ENCODE measurements at places on chromosomes 12 and 14.

GRCh38 chr12:121523741-121524140, 57.1 kb downstream of the KDM2B start:
- DNase-seq: no peak

DNA sequence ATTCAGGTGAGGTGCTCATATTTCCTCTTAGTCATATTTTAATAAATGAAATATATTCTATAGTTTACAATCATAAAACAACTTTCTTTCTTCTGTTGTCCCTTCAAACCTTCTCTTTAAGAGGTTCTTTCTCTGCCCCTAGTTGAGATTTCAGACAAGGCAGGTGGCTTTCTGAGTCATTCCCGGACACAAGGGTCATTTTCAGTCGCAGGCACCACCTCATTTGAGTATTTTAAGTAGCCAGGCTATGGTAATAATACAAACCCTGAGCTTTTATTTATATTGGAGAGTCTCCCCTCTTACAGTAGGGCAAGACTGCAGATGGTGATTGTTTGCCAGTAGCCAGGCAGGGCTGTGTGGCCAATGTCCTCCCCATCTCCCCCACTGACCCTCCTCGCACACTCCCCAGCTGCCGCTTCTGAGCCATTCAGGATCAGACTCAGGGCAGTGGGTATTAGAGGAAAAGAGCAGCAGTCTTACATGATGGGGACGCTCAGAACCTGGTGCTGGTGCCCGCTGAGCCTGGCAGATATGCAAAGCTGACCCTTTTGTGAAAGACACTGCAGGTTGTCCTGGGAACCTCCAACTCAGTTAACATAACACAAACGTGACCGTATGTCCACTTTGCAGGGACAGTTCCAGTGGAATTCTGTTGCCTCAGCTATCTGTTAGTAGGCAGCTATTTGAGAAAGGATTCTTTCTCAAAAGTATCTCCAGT, 101.1 kb upstream of the BCL2L14 start:
- no peak for DNase-seq

DNA sequence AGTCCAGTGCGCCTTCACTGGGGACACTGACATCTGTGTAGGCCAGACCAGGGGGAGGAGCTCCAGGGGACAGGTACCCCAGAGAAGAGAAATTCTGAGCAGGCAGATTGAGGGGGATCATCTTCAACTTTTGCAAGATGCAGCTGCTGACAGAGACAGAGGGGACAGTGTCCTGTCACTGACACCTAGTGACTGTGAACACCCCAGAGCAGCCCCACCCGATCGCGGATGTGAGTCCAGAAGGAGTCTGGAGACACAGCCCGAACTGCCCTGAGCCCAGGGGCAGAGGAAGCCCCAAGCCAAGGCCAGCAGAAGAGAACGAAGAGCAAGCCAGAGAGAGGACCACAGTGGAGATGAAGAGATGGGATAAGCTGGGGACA, 21.7 kb upstream of the LRTM2 start:
- DNase-seq: no peak

GRCh38 chr12:84920331-84920730, 7.7 kb upstream of the SLC6A15 start:
- no peak for DNase-seq

- DNase-seq: no peak
These were observed 83.7 kb downstream of the ST8SIA1 start for GRCh38 chr12:22250762-22251161.

- no peak for DNase-seq
These were observed 11.0 kb downstream of the SERPINA9 start for GRCh38 chr14:94465042-94465441.

Measured in effector memory CD8-positive, alpha-beta T cell (primary cell).